ENCODE measurements at places on chromosomes 6 and 20. TPM values are rescaled to one million over a fixed set of nuclear protein-coding genes. Genes with fewer than 3 reads are reported as not detected.

Gene RWDD1
- 72.1 TPM for polyA plus RNA-seq

DNA sequence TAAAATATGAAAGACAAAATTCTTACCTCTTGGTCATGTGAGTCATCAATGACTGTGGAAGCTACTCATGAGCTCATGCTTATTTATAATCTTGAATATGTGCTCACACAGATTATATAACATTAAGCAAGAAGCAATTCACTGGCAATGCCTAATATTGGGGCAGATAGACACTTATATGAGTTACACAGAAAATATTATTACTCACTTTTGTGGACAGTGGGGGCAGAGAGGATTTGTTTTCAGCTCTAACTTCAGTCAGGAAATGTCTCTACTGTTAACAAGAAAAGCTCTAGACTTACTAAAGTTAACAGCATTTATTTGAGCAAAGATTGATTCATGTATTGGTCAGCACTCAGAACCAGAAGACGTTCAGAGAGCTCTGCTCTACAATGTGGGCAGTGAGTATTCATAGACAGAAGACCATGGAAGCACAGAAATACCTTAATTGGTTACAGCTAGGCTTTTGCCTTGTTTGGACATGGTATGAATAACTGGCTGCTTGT, 85.8 kb upstream of the AHI1 start:
- no peak overlapping the region for H3K27ac ChIP-seq
- DNase-seq, result no peak
- no peak overlapping the region for H3K4me3 ChIP-seq
- peaks cover 8% of the 10 kb centered on the region for H3K4me1 ChIP-seq
- H3K27me3 ChIP-seq, result no peaks in the 10 kb centered on the region
- no peaks in the 10 kb centered on the region for H3K36me3 ChIP-seq

GRCh38 chr20:33339515-33340058, 56.6 kb downstream of the BPIFB1 start:
- no peak overlapping the region for H3K27ac ChIP-seq
- H3K4me3 ChIP-seq, result no peak overlapping the region
- no peaks in the 10 kb centered on the region for H3K27me3 ChIP-seq
- H3K36me3 ChIP-seq, result no peaks in the 10 kb centered on the region
- DNase-seq, result no peak
- H3K4me1 ChIP-seq, result no peaks in the 10 kb centered on the region

DNA sequence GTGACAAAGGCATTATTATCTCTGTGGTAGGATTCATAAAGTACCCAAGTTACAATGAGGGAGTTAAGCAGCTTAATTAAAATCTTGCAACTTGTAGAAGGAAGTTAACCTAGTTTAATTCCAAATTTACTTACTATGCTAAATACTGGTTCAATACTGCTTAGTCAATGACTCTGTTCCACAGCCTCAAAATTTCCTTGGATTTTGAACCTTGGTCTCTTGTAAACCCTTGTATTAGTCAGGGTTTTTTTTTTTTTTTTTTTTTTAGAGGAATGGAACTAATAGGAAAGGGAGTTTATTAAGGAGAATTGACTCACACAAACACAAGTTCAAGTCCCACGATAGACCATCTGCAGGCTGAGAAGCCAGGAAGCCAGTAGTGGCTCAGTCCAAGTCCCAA, 163.4 kb downstream of the HS3ST5 start:
- DNase-seq, result no peak
- H3K27me3 ChIP-seq, result no peaks in the 10 kb centered on the region
- no peaks in the 10 kb centered on the region for H3K36me3 ChIP-seq
- no peak overlapping the region for H3K27ac ChIP-seq
- no peak overlapping the region for H3K4me3 ChIP-seq

- no peaks in the 10 kb centered on the region for H3K27me3 ChIP-seq
- peaks cover 66% of the 10 kb centered on the region for H3K4me1 ChIP-seq
- H3K36me3 ChIP-seq, result peaks cover 4% of the 10 kb centered on the region
- peak overlapping the region; percentile 92 for H3K4me3 ChIP-seq
Observed at GRCh38 chr20:48823960-48824498, 3.8 kb downstream of the PREX1 start.

- H3K36me3 ChIP-seq, result no peaks in the 10 kb centered on the region
- no peak overlapping the region for H3K4me3 ChIP-seq
- peak; percentile 60 for DNase-seq
- H3K4me1 ChIP-seq, result no peaks in the 10 kb centered on the region
Observed at GRCh38 chr6:166786704-166787293, 159.7 kb upstream of the RPS6KA2 start.

DNA sequence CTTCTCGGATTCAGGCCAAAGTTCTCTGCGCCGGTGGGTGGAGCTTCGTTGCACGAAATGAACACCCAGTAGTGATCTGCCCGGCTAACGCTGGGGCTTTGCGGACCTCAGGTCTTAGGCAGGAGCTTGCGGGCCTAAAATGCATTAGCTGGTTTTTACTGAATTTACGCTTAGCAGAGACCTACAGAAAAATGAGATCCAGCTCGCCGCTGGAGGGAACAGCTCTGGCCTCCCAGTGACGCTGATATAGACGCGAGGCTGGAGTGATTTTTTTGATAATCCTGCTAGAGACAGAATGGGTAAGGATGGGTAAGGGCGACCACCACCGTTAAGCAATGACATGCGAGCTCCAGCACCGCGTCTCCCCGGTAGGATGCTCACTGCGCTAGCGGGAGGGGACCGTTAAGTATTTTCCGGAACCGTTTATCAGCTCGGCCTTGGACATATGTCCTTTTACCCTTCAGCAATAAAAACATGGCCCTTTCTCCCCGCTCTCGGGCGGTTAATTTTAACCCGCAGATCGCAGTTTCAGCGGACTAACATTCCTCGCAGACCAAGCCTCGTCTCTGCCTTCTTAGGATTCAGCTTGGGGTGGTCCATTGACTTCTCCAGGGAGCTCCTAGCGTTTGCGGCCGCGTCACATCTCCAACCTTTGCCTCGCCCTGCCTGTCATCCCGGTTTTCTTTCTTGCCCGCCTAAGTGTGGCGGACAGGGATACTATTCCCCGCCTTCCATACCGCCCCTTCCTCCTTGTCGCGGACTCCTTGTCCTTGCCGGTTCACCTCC, 109.3 kb downstream of the GPX5 start:
- no peak overlapping the region for H3K4me3 ChIP-seq
- DNase-seq, result no peak
- no peak overlapping the region for H3K27ac ChIP-seq
- no peaks in the 10 kb centered on the region for H3K36me3 ChIP-seq

Gene PHF1
- polyA plus RNA-seq, result 81.8 TPM

Gene ANKRD66
- polyA plus RNA-seq, result not detected

DNA sequence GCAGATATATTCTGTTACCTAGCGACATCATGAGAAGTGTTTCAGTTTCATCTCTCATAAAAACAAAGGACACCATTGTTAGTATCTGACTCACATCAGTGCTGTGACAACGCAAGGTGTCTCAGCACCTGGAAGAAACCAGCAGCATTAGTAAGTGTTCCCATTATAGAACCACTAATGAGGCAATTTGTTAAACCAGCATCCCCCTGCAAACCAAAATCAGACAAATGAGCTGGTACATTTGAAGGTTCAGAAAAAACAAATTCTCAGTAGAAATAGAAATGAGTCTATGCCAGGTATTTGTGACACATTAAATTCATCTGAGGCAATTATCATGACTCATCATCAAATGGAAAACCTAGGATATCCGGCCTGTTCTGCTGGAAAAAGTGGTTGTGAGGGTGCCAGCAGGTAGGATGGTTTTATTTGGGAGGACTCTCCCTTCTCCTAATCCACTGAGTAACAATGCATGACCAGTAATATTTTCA, 151.7 kb downstream of the TMEM200A start:
- H3K4me3 ChIP-seq, result no peak overlapping the region
- no peaks in the 10 kb centered on the region for H3K36me3 ChIP-seq
- no peaks in the 10 kb centered on the region for H3K27me3 ChIP-seq
- no peak overlapping the region for H3K27ac ChIP-seq
- peaks cover 46% of the 10 kb centered on the region for H3K4me1 ChIP-seq

Gene C6orf163
- polyA plus RNA-seq, result 0.31 TPM

Gene SAMD3
- 55.1 TPM for polyA plus RNA-seq

GRCh38 chr6:34671801-34672656, 24.5 kb downstream of the ILRUN start:
- peak overlapping the region; percentile 32 for H3K4me3 ChIP-seq
- DNase-seq, result peak; percentile 86
- no peaks in the 10 kb centered on the region for H3K36me3 ChIP-seq
- peak overlapping the region; percentile 79 for H3K27ac ChIP-seq
- no peaks in the 10 kb centered on the region for H3K27me3 ChIP-seq
- peaks cover 79% of the 10 kb centered on the region for H3K4me1 ChIP-seq

DNA sequence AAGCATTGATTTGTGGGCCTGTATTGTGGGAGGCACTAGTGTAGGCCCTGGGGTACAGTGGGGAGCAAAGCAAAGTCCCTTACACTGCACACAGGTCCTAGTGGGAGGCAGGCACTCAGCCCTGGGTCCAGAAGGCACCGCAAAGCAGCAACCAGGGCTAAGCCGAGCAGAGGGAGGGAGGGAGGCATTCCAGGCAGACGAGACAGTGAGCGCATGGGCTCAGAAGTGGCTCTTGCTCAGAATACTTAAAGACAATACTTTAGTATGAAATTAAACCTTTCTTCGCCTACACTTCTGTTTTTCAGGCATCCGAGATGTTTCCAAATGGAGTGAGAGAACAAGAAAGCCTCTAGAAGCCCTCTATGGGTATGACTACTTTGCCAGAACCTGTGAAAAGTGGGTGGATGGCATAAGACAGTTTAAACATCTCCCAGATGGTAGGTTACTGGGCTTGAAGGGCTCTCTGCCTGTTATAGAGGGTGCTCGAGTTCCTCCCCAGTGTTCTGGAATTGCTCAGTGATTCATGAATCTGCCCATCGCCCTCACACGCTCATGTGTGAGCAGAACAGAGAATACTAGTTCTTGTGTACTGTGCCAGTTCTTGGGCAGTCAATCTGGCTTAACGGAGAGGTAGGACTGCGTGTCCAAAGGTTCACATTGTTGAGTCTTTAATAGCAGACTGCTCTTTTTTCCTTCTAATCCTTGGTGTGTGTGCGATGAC, 18.7 kb downstream of the BPHL start:
- no peaks in the 10 kb centered on the region for H3K27me3 ChIP-seq
- no peak overlapping the region for H3K27ac ChIP-seq
- H3K4me1 ChIP-seq, result no peaks in the 10 kb centered on the region
- peaks cover 4% of the 10 kb centered on the region for H3K36me3 ChIP-seq
- DNase-seq, result no peak
- H3K4me3 ChIP-seq, result no peak overlapping the region

Gene TPX2
- polyA plus RNA-seq, result 0.76 TPM

DNA sequence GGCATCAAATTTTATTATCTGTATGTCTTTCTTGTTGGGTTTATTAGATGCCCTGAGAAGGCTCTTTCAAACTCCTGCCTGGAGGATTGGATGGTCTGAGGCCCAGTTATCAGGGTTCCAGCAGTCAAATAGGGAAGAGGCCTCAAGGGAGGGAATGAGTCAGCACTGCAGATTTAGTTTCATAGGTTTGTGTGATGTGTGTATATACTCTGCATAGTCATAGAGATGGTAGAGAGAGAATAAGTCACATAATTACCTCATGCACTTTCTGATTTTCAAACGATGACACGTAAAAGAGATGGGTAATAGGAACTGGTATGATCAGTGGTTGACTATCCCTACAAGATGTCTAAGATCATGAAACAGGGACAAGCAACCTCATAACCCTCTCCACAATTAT, 82.1 kb downstream of the ADAT2 start:
- H3K27me3 ChIP-seq, result no peaks in the 10 kb centered on the region
- H3K27ac ChIP-seq, result no peak overlapping the region
- no peaks in the 10 kb centered on the region for H3K4me1 ChIP-seq
- no peaks in the 10 kb centered on the region for H3K36me3 ChIP-seq
- DNase-seq, result no peak

GRCh38 chr6:90846824-90847223, 260.0 kb upstream of the MAP3K7 start:
- H3K27me3 ChIP-seq, result no peaks in the 10 kb centered on the region
- DNase-seq, result no peak
- H3K36me3 ChIP-seq, result no peaks in the 10 kb centered on the region
- no peak overlapping the region for H3K4me3 ChIP-seq
- no peaks in the 10 kb centered on the region for H3K4me1 ChIP-seq
- H3K27ac ChIP-seq, result no peak overlapping the region

- H3K27me3 ChIP-seq, result no peaks in the 10 kb centered on the region
- H3K4me1 ChIP-seq, result no peaks in the 10 kb centered on the region
- DNase-seq, result no peak
- no peak overlapping the region for H3K27ac ChIP-seq
Observed at GRCh38 chr6:72424476-72424875, 197.4 kb upstream of the KCNQ5 start.

GRCh38 chr20:25551413-25552215, 33.7 kb downstream of the NINL start:
- DNase-seq, result no peak
- no peaks in the 10 kb centered on the region for H3K4me1 ChIP-seq
- H3K27ac ChIP-seq, result no peak overlapping the region
- H3K4me3 ChIP-seq, result no peak overlapping the region
- no peaks in the 10 kb centered on the region for H3K27me3 ChIP-seq

DNA sequence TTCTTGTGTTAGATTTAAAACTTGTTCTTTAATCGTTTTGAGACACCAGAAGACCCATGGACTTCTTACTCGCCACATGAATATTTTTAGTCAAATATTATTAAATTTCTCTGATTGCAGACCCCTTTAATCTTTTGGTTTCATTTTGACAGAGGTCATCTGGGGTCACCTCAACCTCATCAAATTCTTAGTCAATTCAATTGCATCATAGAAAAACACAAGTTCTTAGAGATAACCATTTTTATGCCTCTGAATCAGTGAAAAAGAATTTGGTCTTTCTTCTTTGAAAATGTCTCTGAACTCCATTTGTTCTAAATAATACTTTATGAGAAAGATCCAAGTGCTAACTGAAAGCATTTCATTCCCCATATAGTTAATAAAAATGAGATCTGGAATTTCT, 55.2 kb upstream of the CBLN4 start:
- no peaks in the 10 kb centered on the region for H3K27me3 ChIP-seq
- no peak for DNase-seq
- no peak overlapping the region for H3K4me3 ChIP-seq
- H3K36me3 ChIP-seq, result no peaks in the 10 kb centered on the region
- no peaks in the 10 kb centered on the region for H3K4me1 ChIP-seq
- H3K27ac ChIP-seq, result no peak overlapping the region

Gene RWDD2A
- polyA plus RNA-seq, result 2.0 TPM

- no peak for DNase-seq
- H3K27ac ChIP-seq, result no peak overlapping the region
- no peaks in the 10 kb centered on the region for H3K36me3 ChIP-seq
- no peaks in the 10 kb centered on the region for H3K4me1 ChIP-seq
- H3K27me3 ChIP-seq, result no peaks in the 10 kb centered on the region
Observed at GRCh38 chr6:55980627-55981211, 105.3 kb upstream of the BMP5 start.

Measured in CD4-positive, alpha-beta memory T cell (primary cell).